ENCODE measurements at places on chromosomes 6 and 20.

GRCh38 chr6:143513410-143513809 is 1.9 kb upstream of the FUCA2 start:
- no peak for DNase-seq

GRCh38 chr20:19460386-19460785 is 247.9 kb downstream of the SLC24A3 start:
- DNase-seq, result no peak

- no peak for DNase-seq
Measured at GRCh38 chr20:37389241-37389747, 43.4 kb downstream of the SRC start.

GRCh38 chr6:109093732-109094415 is 772 bp downstream of the SESN1 start:
- DNase-seq, result peak; percentile 4

GRCh38 chr6:51827580-51827979 is 259.8 kb downstream of the PKHD1 start:
- DNase-seq, result no peak

GRCh38 chr6:156131221-156131903 is 645.8 kb upstream of the ARID1B start:
- no peak for DNase-seq

GRCh38 chr20:15863735-15864134 is 709.5 kb downstream of the KIF16B start:
- DNase-seq, result no peak

DNA sequence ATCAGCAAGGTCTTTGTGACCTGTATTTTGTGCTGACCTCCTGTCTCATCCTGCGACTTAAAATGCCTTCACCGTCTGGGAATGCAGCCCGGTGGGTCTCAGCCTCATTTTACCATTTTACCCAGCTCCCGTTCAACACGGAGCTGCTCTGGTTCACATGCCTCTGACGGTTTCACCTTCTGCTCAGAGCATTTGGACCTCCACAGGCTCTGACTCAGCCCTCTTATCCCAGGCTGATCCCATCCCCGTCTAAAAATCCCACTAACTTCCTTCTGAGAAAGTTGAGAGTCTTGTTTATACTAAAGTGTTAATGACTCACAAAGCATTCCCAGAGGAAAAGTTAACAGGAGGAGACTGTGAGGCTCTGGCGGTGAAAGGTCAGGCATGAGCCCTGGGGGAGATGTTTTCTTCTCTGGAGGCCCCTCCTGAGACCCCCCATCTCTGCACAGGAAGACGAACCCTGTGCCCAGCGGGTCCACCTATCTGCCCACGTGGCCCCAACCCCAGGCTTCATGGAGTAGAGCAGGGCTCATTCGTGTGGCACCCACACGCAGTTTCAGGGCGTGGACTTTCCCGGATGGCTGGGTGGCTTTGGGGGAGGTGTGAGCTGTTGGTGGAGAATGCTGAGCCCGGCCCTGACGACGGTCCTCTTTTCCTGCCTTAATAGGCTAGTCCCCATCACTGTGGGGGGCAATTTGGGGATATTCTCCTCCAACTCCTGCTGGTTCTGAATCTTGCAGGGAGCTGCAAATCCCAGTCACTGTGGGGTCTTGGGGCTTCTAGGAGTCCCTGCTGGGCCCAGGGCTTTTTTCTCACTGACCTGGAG is 3.3 kb upstream of the BIRC7 start:
- DNase-seq, result peak; percentile 89

- no peak for DNase-seq
Measured at GRCh38 chr6:43012364-43012763, 1.4 kb downstream of the MEA1 start.
